PC-9 (cell line): ENCODE measurements at places on chromosomes 12 and 14.

DNA sequence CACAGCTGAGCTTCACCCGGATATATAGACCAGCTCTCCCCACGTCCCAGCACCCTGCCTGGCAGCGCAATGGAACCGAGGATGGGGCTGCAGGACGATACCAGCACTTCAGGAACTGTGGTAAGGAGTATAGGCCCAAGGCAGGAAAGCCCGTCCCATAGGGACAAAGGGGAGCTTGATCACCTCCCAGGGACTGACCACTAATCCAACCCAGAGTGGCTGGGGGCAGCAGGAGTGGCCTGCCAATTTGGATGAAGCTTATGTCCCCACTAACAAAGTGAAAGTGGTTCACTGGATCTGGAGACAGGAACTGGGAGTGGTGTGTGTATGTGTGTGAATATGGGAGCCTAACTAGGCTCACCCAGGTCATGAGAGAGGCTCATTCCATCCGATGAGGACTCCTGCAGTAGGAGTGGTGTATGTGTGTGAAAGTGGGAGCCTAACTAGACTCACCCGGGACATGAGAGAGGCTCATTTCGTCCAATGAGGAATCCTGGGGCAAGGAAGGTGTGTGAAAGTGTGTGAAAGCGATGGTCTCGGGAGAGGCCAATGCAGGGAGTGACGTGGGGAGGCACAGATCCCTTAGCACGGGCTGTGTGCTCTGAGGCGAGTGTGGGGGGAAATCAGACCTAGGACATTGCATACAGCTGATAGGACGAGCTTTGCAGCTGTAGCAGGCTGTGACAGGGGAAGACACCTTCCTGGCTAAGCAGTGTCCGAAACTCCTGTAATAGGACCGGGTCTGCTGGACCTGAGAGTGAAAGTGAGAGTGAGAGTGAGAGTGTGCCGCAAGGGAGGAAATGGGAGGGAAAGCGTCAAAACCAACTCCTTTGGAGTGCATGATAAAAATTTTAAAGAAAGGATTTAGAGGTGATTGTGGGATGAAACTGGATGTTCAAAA lies 25.7 kb downstream of the KLRK1 start:
- DNase-seq, result peak; percentile 48

- DNase-seq, result no peak
These were observed 235.5 kb upstream of the TBX3 start for GRCh38 chr12:114919479-114919878.

- DNase-seq, result peak; percentile 69
These were observed 42.7 kb downstream of the CDC42BPB start for GRCh38 chr14:103014466-103015228.

DNA sequence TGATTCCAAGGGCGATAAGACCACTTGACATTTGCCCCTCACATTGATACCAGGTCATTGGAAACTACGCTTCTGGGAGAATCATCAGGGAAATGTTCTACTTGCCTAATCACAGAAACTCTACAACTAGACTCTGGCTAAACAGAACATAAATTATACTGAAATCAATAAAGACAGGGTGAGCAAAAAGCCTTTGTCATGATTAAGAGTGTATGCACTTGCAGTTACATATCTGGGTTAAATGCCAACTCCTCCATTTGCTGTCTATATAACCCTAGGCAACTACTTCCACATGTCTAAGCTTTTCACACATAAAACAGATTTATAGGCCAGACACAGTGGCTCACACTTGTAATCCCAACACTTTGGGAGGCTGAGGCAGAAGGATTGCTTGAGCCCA lies 125.7 kb downstream of the PHLDA1 start:
- DNase-seq, result no peak

DNA sequence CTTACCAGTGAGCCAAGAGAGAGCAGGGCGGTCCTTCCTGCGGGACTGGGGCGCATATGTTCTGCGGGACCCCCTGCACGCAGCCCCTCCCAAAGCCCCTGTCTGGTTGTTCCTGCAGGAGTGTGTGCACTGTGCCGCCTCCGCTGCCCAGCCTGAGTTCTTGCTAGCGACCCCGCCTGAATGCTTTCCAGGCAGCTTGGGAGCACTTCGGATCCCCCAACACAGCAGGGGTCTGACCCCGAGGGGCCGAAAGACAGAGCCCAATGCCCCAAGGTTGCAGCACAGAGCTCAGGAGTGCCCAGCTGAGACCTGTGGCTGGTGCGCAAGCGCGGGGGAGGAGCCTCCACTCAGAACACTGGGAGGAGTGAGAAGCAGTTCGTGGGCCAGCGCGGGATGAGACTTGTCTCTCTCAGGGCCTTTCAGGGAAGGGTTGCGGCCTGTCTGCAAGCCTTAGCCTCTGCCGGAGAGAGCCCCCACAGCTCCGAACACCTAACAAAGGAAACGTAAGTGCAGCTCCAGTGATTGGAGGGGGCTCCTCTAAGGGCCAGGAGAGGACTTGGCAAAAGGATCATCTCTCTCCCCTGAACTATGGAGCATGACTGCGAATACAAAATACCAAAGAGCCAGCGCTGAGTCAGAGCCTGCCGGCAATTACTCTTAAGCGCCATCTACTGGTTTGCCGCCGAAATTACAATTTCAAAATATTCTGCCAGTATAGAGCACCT lies 50.5 kb downstream of the GTF2A1 start:
- DNase-seq, result peak; percentile 84

DNA sequence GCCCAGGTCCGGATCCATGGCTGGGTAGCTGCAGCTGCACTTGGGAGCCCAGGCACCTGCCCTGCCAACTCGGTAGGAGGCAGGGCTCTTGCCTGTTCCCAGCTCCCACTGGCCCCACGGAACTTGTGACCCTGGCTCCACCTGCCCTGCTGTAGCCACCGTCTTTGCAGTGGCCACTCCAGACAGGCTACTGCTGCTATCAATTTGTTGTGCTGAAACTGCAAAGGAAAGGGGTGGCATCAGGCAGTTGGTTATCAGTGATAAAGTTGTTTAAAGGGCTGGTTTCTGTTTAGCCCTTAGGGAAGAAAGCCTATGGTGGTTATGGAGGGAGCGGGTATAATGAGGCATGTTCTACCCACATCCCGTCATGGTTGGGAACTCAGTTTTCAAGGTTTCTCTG lies 32.1 kb upstream of the ARID2 start:
- DNase-seq, result no peak

- no peak for DNase-seq
These were observed 3.8 kb upstream of the TAS2R10 start for GRCh38 chr12:10829994-10830393.

GRCh38 chr12:92349635-92350034 lies 204.0 kb upstream of the BTG1 start:
- no peak for DNase-seq

DNA sequence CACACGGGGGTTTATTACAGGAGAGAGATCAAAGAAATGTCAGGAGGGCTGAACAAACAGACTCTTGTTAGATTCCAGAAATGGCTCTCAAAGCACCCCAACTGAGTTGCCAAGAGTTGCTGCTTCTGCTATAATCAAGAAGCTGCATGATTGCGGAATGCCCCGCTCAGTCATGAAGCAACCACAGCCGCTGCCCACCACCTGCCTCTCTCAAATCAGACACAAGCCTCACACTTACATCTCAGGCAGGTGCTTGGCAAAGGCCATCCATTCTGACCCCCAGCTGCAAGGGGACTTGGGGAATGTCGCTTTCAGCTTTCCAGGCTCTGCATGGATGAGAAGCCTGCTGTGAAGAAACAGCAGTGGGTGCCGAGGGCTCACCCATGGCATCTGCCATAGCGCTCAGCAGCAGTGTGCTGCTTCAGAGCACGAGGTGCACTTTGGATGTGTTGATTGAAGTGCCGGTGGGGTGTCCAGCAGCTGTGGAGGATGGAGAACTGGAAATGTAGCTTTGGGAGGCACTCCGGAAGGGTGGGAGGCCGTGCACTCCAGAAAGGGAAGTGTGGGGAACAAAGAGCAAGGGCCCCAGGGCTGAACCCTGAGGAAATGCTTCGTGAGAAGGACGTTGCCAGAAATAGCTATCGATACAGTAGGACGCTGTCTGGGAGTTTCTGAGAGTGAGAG lies 37.7 kb downstream of the LRRC74A start:
- peak; percentile 53 for DNase-seq

GRCh38 chr14:36514278-36515104 lies 5.5 kb downstream of the NKX2-1 start:
- DNase-seq, result no peak

DNA sequence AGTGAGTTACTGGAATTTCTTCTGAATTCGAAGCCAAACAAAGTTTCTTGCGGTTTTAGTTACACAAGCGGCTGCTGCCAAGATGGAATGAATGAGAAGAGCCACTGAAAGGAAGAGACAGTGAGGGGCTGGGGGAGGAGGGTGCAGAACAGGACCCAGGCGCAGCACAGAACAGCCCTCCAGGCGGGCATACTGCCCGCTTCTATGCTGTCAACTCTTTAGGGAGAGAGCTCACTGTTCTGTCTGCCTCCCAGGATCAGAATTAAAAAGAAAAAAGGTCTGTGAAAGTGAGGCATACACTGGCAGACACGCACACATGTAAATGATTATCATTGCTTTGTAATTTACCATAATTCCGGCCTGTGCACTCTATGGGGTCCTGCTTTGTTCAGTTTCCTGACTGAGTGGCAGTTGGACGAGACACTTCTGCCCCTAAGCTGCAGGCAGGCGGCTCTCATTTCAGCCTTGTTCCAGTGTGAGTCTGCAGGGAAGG lies 231.6 kb downstream of the CACNA1C start:
- DNase-seq, result no peak

DNA sequence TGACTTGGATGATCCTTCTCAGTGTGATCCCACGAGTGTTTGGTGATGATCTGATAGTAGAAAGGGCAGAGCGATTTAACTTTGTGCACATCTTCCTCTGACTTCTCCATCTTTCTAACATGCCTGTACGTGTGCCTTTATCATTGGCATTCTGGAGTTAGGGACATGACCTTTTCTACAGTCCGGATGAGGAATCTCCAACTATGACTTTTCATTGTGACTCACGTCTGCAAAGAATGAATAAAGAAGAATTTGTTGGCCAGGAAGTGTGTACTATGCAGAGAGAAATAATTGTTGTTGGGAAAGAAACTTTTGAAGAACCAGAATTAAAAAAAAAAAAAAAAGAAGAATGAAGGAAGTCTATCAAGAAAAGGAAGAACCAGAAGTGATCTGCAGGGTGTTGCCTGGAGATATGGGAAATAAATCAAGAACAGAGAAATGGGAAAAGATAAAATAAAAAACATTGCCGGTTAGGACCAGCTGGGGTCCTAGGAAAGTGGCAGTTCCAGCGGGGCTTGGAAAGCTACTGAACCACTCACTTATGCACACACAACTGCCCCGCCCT lies 25.3 kb downstream of the PPFIBP1 start:
- DNase-seq, result peak; percentile 28

DNA sequence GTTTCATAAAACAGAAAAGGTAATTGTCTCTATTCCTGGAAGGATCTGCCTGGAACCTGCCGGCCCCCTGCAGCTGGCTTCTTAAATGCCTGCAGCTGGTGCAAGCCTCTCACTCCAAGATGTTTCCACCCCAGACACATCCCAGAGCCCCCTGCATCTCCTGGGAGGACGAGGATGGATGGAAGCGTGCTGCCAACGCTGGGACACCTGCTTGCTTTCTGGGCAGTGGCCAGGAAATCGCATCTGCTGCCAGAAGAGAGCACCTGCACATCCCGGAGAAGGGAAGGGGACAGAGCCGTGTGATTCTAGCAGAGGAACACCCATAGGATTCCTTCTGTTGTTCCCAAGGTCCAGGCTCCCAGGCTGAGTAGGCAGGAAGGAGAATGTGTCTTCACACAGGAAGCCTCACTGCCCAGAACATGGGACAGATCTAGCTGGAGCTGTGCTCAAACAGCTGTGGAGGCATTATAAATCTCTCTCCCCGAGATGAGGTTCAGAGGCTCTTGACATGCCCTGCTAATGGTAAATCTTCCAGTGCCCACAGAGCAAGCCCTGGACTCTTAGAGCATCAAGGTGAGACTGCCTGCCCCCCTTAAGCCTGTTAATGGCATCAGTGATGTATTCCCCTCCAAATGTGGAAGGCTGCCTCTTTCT lies 138.8 kb upstream of the MAP1LC3B2 start:
- DNase-seq, result no peak

GRCh38 chr12:6612247-6612646 lies 5.1 kb upstream of the CHD4 start:
- no peak for DNase-seq

GRCh38 chr12:25502596-25502995 lies 50.5 kb downstream of the LMNTD1 start:
- no peak for DNase-seq

GRCh38 chr12:25830456-25830855 lies 128.0 kb upstream of the RASSF8 start:
- DNase-seq, result no peak

GRCh38 chr14:90297876-90298629 lies 33.7 kb downstream of the NRDE2 start:
- DNase-seq, result no peak

DNA sequence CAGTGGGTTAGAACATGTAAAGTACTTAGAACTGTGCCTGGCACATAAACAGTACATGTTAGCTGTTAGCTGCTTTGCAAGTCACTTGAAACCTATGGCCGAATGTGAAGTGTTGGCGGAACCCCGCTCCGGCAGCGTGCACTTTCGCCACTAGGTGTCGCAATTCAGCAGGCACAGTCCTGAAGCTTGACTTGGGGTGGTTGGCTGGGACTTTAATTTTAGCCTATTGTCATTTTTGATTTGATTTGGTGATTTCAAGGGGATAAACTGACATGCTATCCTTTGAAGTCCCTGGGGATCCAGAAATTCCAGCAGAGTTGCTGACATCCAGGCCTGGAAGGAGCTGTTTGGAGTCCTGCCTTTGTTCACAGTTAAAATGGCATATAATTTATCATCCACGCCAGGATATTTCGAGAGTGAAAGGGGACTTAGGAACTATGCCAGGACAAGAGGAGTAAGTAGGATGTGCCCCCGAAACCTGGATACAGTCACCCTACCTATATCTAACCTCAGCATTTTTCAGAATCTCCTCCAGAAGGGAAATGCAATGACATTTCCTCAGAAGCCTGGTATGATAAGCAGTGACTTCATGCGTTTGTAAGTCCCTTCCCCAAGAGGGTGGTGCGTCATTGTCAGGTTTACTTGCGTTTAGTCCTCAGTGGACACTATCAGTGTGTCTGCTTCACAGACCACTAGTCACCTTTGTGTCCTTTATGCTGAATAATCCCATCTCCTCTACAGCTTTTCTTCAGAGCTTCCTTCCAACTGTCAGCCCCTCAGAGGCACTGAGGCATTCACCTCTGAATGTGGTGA lies 3.5 kb upstream of the TSPAN9 start:
- DNase-seq, result peak; percentile 67

DNA sequence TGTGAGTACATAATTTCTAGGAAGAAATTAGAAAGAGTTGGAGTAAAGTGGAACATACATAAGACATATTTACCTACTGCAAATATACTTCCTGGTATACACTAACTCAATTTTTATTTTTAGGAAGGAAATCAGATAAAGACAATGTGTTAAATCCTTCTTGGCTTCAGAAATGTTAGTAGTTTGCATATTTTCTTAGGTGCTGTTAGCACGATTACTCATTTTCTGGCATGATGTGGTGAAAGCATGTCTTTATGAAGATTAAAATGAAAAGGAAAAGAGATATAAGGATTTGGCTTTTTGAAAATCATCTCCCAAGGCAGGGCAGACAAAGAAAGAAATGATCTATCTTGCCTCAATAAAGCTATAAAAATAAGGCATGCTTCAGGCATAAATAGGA lies 287.6 kb upstream of the E2F7 start:
- DNase-seq, result no peak

- no peak for DNase-seq
These were observed 325.8 kb downstream of the RPL10L start for GRCh38 chr14:46325777-46326176.
